Naive thymus-derived CD4-positive, alpha-beta T cell (primary cell): ENCODE measurements at places on chromosomes 16 and 17. TPM values are rescaled to one million over a fixed set of nuclear protein-coding genes. Genes with fewer than 3 reads are reported as not detected.

GRCh38 chr17:31858642-31859486 is at the start of gene COPRS:
Gene COPRS (minus strand): TSS chr17:31859244. CDS start chr17:31859199, 45 bp downstream.
- no peaks in the 10 kb centered on the region for H3K27me3 ChIP-seq
- H3K27ac ChIP-seq = peak within 1 kb of the TSS; percentile 51
- H3K4me1 ChIP-seq = no peaks in the 10 kb centered on the region

P2RX1 gene
- total RNA-seq = not detected

GRCh38 chr17:28412099-28412498 is 6.1 kb upstream of the SLC46A1 start:
- no peaks in the 10 kb centered on the region for H3K27me3 ChIP-seq
- H3K36me3 ChIP-seq = no peaks in the 10 kb centered on the region
- no peak overlapping the region for H3K27ac ChIP-seq
- DNase-seq = no peak
- no peak overlapping the region for H3K4me3 ChIP-seq

GRCh38 chr16:53224951-53225533 is 170.3 kb downstream of the CHD9 start:
- H3K27ac ChIP-seq = no peak overlapping the region
- H3K4me3 ChIP-seq = no peak overlapping the region
- H3K4me1 ChIP-seq = no peaks in the 10 kb centered on the region
- DNase-seq = no peak

PIEZO1 gene
- 223 and 237 TPM in 2 replicates for total RNA-seq

GRCh38 chr17:8985054-8985701 is 19.7 kb upstream of the PIK3R5 start:
- no peak for DNase-seq
- no peaks in the 10 kb centered on the region for H3K36me3 ChIP-seq
- H3K4me3 ChIP-seq = no peak overlapping the region
- no peaks in the 10 kb centered on the region for H3K4me1 ChIP-seq

MLST8 gene
- total RNA-seq = 38.2 TPM

SPATA32 gene
- total RNA-seq = 0.12 and 0.31 TPM in 2 replicates

ZPBP2 gene
- 0.51 TPM for total RNA-seq

- H3K27me3 ChIP-seq = no peaks in the 10 kb centered on the region
- no peak for DNase-seq
- peaks cover 14% of the 10 kb centered on the region for H3K4me1 ChIP-seq
- no peak overlapping the region for H3K4me3 ChIP-seq
Measured at GRCh38 chr17:42281571-42282096, 5.4 kb upstream of the STAT5B start.

DNA sequence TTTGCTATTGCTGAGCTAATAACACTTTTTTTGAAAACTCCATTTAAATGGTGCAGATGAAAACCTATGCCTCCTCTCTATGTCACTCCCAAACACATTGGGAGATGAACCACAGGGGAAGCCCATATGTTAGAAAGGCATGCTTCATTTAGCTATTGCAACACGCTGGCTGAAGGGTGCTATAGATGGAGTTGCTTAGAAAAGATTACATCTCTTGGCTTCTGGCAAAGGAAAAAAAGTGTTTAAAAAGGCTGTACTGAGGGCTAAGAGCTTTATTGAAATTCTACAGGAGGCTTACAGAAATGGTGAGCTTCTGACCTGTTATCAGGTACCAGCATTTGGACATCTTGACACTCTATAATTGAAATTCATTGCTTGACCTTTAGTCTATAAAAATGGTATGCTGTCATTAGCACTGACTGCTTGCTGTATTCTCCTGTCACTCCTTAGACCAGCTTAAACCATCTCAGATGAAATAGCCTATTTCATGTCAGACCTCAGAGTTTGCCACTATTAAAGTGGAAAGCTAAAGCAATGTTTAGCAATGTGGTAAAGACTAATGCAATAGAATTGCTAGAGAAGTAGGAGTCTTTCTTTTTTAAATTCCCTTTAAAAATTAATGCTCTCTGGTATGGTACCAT is 503.9 kb downstream of the CDH11 start:
- H3K4me3 ChIP-seq = no peak overlapping the region
- no peak overlapping the region for H3K27ac ChIP-seq
- no peaks in the 10 kb centered on the region for H3K4me1 ChIP-seq

DNA sequence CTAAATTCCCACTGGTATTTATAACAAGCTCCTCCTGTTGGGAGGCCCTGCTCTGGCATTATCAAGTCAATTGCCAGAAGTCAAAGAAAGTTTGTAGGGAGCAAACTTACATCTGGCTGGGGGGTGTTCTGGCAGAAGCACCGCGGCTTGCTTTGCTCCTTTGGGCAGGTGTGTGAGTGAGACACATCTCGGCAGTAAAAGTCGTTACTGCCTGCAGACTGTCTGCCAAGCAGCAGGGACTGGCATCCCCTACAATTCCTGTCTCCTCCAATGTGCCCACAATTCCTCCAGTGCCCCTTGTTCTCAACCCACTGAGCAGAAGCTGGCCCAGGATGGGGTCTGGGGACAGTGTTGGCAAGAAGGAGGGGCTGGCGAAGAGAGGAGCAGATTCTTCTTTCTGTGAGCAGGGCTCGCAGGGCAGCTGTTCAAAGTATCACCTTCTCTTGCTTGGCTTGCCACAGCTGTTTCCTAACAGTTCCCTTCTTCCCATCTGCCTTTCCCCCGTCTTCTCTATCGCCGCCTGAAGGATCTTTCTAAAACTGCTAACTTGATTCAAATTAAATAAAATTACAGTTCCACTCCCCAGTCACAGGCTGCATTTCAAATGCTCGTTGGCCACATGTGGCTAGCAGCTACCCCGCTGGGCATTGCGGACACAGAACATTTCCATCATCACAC is 30.2 kb downstream of the SPACA3 start:
- H3K36me3 ChIP-seq = no peaks in the 10 kb centered on the region
- H3K27me3 ChIP-seq = no peaks in the 10 kb centered on the region
- H3K27ac ChIP-seq = no peak overlapping the region

KRT15 gene
- total RNA-seq = not detected

ACSM2A gene
- total RNA-seq = not detected

GRCh38 chr17:70169709-70170597 is 621 bp downstream of the KCNJ2 start:
- no peak overlapping the region for H3K27ac ChIP-seq
- H3K4me3 ChIP-seq = peak overlapping the region; percentile 7
- no peaks in the 10 kb centered on the region for H3K36me3 ChIP-seq
- H3K4me1 ChIP-seq = no peaks in the 10 kb centered on the region
- H3K27me3 ChIP-seq = peaks cover 6% of the 10 kb centered on the region

GRCh38 chr17:40281663-40282062 is 6.0 kb upstream of the CDC6 start:
- H3K27ac ChIP-seq = no peak overlapping the region
- no peaks in the 10 kb centered on the region for H3K27me3 ChIP-seq
- no peak for DNase-seq
- H3K4me3 ChIP-seq = no peak overlapping the region

BRICD5 gene
- 44.3 TPM for total RNA-seq

KRTAP2-3 gene
- not detected for total RNA-seq

DNA sequence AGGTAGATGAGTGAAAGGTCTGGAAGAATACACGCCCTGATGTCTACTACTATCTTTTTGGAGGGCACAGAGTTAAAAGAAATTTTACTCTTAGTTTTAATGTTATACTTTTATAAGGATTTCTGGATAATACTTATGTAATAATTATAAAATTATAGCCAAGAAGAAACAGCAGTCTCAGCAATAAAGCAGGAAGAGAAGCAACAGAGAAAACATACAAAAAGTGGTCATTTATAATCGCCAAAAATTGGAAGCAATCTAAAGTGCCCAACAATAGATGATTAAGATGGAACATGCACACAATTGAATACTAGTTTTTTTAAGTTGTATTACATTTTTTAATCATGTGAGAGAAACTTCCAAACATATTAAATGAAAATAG is 64.4 kb downstream of the SMG6 start:
- DNase-seq = no peak
- H3K4me1 ChIP-seq = no peaks in the 10 kb centered on the region
- no peak overlapping the region for H3K4me3 ChIP-seq
- no peaks in the 10 kb centered on the region for H3K27me3 ChIP-seq
- H3K27ac ChIP-seq = no peak overlapping the region
- peaks cover 5% of the 10 kb centered on the region for H3K36me3 ChIP-seq

DNA sequence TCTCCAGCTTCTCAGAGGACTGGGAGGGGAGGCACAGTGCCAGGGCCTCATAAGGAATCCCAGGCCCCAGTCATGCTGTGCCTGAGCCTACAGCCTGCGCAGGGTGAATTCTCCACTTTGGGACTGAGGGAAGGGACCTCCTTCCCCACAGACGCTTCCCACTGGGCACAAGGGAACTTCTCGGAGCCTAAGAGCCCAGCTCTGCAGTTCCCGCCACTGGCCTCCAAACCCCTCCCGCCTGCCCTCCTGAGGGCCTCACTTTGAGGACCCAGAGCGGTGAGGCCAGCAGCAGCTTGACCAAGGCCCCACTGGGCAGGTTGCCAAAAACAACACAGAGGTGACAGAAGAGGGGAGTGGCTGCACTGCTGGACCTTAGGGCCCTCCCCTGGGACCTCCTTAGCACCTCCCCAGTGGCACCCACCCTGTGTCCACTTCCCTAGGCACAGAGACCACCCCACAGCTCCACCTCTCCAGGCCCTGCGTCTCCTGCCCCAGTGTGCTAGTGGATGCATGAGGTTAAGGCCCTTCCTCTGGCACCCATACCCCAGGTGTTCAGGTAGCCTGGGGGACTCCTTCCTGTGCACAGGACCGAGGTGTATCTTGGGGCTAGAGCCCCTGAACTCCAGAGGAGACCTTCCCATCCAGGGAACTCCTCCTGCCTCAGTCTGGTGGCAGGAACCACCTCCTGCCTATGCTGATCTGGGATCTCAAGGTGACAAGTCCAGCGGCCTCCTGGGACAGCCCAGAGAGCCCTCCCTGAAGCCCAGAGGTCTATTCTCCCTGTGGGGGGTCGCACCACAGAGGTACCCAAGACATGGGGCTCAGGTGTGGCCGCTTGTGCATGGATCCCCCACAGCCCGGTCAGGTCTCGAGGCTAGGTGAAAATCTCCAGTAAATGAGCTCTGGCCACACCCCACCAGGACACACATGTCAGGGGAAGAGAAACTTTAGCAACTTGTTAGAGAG is 3.4 kb downstream of the CASKIN2 start:
- H3K27ac ChIP-seq = no peak overlapping the region
- DNase-seq = no peak
- no peaks in the 10 kb centered on the region for H3K36me3 ChIP-seq
- no peaks in the 10 kb centered on the region for H3K4me1 ChIP-seq
- H3K27me3 ChIP-seq = no peaks in the 10 kb centered on the region

DNA sequence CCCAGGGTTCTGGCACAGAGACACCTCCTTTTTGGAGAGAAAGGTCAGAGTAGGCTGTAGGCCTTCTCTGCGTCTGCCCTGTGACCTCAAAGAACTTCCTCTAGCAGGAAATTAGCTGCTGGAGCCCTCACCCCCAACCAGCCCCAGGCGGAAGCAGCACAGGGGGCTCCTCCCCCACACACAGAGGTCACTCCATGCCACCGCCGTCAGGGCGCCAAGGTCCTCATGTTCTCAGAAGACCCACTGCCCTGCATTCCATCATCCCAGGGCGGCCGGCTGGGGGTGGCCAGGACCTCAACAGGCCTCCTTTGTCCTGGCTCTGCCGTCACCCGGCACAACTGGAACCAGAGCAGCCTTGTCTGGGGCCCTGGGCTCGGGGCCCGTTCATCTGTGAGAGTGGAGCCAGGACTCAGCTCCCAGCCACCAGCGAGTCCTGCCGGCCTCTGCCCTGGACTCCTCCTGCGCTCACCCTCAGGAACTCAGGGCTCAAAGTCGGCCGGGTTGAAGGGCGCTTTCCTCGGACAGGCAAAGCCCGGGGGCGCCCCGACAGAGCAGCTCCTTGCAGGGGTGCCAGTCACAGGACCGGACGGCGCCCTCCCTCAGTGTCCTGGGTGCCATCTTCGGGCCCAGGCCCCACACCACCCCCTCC is 1.2 kb downstream of the TMC6 start:
- DNase-seq = peak; percentile 59
- H3K36me3 ChIP-seq = peaks cover 16% of the 10 kb centered on the region
- peak overlapping the region; percentile 91 for H3K4me3 ChIP-seq
- H3K27me3 ChIP-seq = no peaks in the 10 kb centered on the region
- peaks cover 60% of the 10 kb centered on the region for H3K4me1 ChIP-seq
